ENCODE measurements at places on chromosomes 5 and 9.

DNA sequence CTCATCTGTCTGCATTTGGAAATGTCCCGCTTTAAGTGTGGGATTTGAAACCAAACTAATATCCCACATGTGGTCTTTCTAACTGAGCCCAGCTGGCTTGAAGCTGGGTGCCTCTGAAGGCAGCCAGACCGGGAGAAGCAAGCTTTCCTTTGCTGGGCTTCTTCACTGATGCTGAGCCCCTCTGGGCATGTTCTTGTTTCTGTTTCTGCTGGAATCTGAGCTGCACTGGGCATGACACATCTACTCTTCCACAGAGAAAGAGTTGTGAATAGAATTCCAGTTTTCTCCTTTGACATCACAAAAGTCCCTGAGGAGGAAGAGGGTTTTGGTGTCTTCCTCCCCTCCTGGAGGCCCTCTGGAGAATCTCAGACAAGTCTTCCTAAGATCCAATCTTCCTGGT lies 179.5 kb downstream of the ATP10B start:
- no peak for DNase-seq

DNA sequence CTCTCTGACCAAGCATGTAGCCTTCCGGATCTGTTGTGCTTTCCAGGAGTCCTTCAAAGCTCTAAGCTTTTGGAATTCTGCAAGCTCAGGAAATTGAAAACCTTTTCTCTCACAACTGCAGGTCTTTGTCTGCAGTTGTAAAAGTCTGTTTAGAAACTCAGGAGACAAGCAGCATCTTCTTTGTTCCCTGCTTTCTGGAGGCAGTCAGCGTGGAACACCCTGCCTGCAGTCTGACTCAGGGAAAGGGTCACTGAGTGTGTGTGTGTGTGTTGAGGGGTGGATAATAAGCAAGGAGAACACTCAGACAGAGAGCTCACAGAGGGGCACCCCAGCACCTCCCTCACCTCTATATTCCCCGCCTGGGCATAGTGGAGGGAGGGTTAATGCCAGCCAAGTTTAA lies 29.1 kb downstream of the KCNIP1 start:
- DNase-seq: no peak

DNA sequence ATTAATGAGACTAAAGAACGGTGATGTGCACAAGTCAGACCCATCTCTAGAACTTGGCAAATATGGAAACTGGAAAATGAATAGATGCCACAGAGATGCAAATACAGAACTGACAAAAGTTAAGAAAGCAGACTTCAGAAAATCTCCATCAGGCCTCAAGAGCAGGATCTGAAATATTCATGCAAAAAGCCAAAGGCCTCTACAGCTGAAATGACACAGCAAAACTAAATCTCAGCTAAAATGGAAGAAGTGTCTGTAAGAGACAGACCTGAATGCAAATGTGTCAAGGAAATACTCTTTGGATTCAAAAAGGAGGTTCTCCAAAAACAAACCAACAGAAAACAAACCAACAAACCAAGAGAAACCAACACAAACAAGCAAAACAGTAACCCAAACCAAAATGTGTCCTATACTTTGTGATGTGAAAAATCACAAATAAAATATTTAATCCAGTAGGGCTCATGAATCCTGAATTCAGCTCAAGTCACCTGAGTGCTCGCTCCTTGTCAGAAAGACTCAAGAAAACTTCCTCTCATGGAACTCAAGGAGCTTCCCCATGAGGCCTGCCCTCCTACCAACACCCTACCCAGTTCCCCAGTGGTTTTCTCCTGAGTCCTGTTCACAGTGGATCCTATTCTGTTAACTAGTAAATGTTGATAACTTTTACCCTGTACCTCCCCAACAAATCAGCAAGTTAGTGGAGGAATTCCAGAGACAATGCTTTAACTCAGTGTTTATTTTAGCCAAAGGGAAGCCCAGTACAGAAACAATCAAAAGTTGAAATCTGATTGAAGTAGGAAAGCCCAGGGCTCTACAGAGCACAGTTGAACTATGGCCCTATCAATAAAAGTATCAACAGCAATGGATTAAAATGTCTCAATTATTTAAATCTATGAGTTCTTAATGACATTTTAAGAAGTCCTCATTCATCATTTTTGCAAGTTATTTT lies 14.6 kb downstream of the MRPS27 start:
- no peak for DNase-seq

GRCh38 chr5:41716382-41716781 lies 153.8 kb downstream of the OXCT1 start:
- no peak for DNase-seq

DNA sequence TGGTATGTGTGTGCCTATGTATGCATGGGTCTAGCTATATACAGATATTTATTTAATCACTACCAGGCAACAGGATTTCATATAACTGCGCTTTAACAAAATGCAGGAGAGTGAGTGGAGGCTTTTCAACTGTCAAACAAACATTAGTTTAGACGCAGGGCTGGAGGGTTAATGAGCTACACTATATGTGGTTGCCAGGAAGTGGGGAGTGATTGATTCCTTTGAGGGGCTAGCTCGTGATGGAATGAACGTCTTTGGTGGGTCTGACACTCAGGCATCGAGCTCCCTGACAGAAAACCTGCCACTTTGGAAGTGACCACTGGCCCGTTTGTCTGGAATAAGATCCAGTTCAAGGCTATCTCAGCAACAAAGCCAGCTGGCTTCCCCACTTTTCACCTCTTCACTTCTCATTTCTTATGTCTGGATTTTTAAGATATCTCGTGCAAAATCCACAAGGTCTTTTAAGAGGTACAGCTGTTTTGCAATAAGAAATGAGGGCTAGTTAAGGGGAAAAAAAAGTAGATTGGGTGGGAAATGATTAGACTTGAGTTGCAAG lies 78.0 kb downstream of the CFAP77 start:
- no peak for DNase-seq

DNA sequence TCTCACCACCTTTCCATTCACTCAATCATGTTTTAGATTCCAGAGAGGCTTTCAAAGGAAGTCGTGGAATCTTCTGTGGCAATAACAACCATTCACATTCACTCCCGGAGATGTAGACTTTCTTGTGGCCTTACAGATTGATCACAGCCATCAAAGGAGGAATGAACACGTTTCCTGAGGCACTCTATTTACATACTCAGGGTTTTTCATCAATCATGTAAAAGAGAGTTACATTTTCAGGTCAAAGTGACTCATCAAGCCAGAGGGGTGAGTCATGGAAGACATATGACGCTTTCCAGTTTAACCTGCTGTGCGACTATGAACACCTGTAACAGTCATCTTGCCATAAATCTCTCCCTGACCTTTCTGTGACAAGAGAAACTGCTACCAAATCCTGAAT lies 39.3 kb upstream of the RAD23B start:
- DNase-seq: peak; percentile 52

Data from activated naive CD4-positive, alpha-beta T cell treated with anti-CD3 and anti-CD28 coated beads, Interleukin-2, amount 50 U/mL, for 16 hours (primary cell).